ENCODE measurements at places on chromosomes 11 and 22.

- DNase-seq: peak; percentile 63
These were observed at the start of the genes DDB1 and TKFC for GRCh38 chr11:61332797-61333549. Gene DDB1, minus strand, starts transcription at chr11:61333105. Its CDS starts 137 bp downstream, at chr11:61332968. Gene TKFC, plus strand, starts transcription at chr11:61333228. Its CDS starts 1,501 bp downstream, at chr11:61334729.

- no peak for DNase-seq
These were observed 28.0 kb downstream of the CHID1 start for GRCh38 chr11:882596-882995.

- no peak for DNase-seq
These were observed 48.7 kb downstream of the PTPRJ start for GRCh38 chr11:48028914-48029680.

- DNase-seq: no peak
These were observed 519.0 kb downstream of the TBC1D22A start for GRCh38 chr22:47281126-47282106.

DNA sequence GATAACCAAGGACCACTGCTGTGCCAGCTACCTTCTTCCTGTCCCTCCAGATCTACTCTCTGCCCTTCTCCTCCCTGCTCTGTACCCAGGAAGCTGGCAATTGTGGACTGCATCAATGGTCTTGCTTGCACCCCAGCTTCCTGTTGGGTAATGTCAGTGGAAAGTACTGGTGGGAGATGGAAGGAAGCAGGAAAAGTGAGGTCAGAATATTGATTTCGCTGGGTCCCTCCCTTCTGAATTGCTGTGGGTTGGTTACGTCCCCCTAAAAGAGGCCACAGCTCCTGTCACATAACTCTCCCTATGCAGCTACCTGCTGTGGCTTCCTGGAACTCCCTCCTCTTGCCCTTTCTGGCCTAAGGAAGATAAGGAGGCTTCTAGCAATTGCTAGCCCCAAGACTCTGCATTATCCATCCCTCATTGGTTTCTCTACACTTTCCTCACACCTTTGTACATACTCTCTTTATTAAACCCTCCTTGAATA lies 81.2 kb downstream of the RASSF10 start:
- no peak for DNase-seq

DNA sequence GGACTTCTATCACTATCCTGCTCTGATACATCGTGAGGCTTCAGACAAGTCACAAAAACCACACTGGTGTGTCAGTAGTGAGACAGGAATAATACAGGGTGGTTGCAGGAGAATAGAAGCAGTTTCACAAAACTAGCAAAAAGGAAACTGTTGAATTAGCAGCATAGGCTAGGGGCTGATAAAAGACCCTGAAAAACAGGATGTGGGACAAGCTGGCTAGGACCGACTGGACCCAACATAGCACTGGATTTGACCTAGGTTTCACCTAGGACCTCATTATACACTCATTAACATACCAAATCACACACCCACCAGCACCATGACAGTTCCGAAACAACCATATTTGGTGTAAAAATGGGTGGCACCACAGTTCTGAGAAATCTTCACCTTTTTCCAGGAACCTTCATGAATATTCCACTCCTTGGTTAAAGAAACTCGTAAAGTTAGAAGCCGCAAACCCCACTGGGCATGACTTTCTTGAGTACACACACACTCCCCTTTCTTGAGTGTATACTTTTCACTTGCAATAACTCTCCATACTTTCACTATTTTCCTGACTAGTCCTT lies 76.2 kb downstream of the SLC1A2 start:
- DNase-seq: no peak

DNA sequence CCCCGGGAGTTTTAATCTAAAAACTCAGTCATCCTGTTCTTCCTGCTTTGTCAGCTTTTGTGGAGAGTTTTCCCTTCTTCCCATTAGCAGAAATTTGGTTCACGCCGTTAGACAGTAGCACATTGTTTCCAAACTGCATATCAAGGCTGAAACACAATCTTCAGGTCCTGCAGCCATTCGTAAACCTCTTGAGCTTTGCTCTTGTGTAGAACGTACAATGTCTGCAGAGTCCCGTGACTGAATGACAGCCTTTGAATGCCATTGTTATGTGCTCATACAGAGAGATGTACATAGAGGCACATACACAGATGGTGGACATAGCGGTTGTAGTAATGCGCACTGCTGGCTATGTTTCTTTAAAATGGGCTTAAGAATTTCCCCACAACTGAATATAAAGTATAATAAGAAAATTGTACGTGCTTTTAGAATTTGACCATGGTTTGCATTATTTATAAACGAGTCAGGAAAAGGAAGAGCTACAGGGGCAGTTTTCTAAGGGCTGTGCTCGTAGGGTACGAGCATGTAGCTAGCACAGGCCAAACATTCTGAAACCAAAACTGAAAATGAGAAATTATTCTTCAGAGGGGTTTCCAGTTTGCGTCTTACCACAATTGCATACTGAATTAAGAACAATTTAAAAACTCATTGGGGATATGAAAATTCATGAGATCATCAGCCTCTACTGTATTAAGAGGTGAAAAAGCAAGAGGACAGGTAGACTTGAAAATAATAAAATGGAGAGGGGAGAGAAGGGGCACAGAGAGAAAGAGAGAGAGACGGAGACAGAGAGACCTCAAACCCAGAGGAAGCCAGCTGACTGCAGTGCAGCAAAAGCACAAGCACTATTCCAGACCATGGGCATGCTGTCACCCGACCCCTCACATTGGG lies 310.1 kb downstream of the CADM1 start:
- DNase-seq: no peak
